ENCODE measurements at places on chromosomes 12 and 14.
A peak's percentile ranks its signal among the peaks of the same experiment; 100 is the strongest.

DNA sequence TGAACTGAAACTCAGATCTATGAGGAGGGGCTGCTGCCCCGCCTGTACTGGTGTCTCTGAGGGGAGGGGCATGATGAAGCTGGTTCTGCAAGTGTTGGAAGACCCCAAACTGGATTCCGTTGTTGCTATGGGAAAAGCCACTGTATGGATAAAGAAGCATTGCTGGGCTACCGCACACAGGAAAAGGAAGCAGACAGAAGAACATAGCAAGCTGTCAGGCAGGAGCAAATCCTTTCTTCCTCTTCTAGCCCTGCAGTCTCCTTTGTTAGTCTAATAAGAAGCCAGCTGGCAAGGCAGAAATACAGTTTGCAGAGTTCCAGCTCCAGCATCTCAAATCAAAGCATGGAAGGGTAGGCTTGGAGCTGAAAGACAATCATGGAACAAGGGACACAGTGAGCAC is 26.3 kb upstream of the NR1H4 start:
- no peak for DNase-seq

- DNase-seq: no peak
These were observed 12.6 kb downstream of the GIT2 start for GRCh38 chr12:109983432-109984142.

DNA sequence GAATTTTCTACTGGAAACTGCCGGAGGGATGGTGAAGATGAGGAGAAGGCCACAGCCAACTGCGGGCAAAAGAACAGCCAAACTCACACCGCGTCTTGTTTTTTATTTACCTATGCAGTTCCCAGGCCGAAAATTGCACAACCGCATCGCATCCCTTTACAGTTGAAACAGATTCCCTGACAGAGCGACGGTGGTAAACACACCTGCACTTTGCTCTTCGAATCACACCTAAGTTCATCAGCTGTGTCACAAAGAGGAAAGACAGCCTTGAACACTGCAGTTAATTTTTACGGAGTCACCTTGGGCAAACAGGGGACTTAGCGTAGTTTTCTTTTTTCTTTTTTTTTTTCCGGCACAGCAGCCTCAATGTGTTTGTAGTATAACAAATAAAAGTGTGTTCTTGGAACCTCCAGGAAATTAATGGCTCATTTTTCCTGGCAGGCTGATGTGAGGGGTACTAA is 272.0 kb upstream of the DIO3 start:
- DNase-seq: no peak

GRCh38 chr12:62848418-62848817 is 86.5 kb downstream of the PPM1H start:
- DNase-seq: no peak

DNA sequence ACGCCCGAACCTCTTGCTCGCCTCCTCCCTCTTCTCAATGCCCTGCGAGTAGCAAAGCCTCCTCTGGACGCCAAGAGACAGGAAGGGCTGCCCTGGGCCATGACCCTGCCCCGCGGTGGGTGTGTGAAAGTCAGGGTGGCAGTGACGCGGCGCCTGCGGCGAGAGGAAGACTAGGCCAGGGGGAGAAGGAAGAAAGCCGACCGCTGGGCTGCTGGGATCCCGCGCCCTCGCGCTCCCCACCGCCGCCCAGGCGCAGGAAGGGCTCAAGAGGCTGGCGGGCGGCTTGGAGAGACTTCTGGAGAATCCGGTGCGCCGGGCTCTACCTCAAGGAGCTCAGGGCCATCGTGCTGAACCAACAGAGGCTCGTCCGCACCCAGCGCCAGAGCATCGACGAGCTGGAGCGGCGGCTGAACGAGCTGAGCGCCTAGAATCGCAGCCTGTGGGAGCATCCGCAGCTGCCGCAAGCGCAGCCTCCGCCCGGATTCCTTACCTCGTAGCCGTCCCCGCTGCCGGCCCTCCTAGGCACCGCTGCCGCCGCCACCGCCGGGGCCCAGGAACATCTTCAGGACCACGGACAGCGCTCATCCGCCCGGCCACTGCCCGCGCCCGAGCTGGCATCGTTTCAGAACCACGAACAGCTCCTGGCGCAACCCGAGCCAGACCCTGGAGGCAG is 105.0 kb upstream of the PRB2 start:
- DNase-seq: peak; percentile 74

DNA sequence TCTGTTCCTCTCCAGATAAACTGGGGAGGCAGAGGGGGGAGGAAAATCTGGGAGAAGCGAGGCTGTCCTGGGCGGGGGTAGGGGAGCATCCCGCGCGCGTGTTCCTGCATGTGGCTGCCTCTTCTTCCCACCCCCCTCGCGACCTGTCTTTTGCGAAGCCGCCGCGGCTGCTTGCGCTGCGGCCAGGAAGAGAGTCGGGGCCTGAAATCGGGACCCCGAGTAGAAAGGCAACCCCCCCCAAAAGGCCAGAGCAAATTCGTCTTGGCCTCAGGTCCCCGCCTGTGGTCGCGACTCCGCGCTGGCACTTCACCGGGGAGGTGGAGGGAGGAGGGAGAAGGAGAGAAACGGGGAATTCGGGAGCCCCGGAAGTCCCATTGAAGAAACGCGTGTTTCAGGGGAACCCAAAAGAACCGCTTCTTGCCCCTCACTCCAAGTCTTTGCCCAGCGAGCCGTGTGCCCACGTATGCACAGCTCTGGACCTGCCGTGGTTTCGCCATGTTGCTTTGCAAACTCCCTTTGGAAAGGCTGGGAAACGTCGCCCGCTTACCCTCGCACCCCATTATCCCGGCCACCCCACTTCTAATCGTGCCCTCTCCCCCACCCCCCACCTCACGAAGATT is 944 bp downstream of the CCND2 start:
- DNase-seq: no peak

DNA sequence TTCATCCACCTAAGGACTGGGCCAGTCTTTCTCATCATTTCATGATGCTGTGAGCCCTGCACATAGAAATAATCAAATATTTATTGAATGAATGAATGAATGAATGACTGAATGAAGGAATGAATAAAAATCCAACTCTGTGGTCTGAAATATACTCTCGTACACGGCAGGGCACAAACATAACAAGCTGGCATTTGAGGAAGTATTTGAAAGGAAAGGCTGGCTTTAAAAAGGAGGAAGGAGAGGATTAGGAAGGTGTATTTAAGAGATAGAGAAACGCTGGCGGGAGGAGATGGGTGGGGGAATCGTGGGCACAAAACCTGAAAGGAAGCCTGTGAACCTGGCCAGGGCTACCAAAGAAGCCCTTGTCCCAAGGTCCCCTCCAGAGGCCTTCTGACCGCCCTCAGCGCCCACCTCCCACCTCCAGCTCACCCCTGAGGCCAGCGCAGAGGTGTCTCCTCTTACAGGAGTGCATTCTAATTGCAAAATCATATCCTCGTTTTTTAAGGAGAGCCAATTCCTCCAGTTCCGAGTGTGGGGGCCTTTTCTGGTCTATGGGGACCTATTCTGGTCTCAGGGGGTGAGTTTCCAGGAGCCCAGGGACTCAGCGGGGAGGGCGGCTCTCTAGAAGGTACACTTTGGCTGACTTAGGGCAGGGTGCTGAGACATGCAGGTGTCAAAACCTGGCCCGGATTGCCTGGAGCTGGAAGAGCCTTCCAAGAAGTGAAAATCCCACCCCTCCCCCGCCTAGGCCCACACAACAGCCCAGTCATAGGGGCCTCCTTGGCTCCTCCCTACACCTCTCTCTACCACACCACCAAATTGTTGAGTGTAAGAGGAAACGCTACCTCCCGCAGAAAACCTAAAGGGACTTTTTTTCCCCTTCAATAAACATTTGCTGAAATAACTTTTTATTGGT is 8.7 kb upstream of the JDP2 start:
- DNase-seq: no peak

DNA sequence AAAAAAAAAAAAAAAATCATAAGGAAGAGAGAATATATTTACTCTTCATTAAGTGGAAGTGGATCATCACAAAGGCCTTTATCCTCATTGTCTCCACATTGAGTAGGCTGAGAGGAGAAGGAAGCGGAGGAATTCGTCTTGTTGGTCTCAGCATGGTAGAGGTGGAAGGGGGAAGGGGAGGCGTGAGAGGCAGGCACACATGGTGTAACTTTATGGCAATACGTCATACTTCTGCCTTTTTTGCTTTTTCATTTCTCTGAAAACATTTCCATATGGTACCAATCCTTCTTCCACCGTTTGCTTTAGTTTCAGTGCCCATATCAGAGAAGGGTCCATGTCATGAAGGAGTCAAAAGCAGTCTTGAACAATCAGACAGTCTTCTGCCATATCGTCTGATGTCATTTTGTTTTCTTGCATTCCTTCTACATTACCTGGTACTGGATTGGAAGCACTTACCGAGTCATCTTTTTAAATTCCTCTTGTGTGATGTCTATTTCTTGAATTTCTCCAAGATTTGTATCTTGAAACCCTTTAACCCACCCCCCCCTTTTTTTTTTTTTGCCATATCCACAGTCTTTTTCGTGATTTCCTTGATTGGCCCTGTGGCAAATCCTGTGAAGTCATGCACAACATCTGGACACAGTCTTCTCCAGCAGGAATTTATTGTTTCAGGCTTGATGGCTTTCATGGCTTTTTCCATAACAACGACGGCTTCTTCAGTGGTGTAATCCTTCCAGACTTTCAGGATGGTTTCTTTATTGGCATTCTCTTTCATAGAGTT is 8.9 kb downstream of the FUT8 start:
- DNase-seq: no peak

- DNase-seq: peak; percentile 75
These were observed 1.1 kb downstream of the ATN1 start for GRCh38 chr12:6928703-6929407.

DNA sequence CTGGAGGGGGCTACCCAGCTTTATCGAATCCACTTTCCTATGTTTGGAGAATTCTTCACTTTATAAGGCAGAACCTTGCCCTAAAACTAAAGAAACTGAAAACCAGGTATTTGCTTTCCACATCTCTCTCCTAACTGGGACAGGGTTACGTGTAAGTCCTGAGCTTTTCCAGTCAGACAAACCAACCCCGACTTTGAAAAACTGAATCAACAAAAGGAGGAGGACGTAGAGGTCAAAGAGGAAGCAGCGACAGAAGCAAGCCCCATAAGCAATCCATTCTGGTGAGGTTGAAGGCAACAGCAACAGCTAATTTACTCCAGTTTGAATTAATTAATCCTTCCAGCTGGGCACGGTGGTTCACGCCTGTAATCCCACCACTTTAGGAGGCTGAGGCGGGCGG is 47.2 kb downstream of the LRP6 start:
- no peak for DNase-seq

GRCh38 chr12:163406-163986 is 50.5 kb downstream of the SLC6A12 start:
- no peak for DNase-seq

GRCh38 chr14:33949411-33949893 is 1.4 kb downstream of the EGLN3 start:
- no peak for DNase-seq

GRCh38 chr12:58247633-58248032 is 306.3 kb downstream of the ATP23 start:
- no peak for DNase-seq

GRCh38 chr12:124631681-124632256 is 64.4 kb upstream of the NCOR2 start:
- no peak for DNase-seq

DNA sequence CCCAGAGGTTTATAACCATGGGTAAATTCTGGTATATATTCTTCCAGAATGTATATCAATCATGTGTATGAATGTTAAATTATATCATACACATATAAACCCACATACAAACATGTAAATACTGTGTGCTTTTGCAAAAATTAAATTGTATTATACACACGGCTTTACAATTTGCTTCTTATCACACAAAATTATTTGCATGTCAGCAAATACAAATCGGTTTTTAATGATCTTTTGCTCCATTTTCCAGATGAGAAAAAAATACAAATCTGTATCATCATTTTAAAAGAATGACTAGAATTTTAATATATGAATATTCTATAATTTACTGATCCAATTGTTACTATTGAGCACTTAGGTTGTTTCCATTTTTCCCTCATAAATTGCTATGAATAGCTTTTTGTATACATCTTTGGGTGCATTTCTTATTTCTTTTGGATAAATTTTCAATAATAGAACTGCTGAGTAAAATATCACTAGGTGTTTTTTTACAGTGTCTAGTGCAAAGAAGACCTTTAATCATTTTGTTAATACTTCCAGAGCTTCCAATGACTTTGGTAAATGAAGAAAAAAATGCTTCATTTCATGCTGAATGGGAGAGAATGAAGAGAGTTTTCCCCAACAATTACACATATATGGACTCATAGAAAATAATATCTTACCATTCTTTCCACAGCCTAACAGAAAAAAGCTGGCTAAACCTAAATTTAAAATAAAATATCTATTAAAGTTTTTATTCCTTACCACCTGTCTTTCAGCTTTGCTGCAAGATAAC is 3.5 kb downstream of the LYZ start:
- DNase-seq: no peak

DNA sequence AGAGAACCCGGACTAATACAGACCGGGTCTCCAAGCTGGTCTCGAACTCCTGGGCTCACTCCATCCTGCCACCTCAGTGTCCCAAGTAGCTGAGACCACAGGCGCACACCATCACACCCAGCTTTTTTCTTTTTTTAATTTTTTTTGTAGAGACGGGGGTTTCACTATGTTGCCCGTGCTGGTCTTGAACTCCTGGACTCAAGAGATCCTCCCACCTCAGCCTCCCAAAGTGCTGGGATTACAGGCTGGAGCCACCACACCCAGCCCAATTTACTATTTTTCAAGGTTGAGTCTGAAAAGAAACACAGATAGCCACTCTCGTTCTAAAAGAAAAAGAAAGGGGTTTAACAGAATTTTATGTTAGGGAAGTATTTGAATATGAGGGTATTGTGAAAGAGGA is 1.8 kb downstream of the ERO1A start:
- no peak for DNase-seq

GRCh38 chr14:97697772-97698171 is 900.6 kb downstream of the VRK1 start:
- no peak for DNase-seq

GRCh38 chr14:31934767-31935266 is 142.3 kb upstream of the ARHGAP5 start:
- DNase-seq: no peak

DNA sequence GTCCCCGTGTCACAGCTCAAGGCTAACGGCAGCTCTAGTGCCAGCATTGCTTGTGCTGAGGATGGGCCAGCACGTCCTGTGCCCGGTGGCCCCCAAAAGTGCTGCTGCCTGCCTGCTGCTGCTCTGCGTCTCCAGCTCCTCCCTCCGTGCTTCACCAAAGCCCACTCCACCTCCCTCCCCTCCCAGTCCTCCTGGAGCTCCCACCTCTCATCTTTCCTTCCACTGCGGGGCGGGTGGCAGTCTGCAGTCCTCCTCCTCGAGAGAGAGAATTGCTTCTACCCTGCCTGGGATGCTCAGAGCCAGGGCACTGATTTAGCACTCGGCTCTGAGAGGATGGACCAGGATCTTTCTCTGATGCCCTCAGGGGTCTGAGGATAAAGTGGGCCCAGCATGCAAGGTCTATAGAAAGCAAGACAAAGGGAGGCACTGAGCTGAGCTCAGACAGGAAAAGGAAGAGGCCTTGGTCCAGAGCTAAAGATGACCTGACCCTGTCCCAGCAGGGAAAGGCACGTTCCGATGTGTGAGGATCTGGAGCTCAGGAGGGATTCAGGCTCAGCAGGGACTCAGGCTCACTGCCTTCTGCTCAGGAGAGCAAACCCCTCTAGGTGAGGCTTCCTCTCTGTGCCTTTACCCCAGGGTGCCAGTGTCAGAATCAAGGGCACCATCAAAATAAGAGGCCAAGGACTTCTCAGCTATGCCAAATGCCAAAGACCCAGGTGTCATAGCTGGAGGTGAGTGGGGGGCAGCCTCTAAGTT is 113.1 kb upstream of the FKBP4 start:
- DNase-seq: no peak

- no peak for DNase-seq
These were observed 3.0 kb upstream of the MYBPC1 start for GRCh38 chr12:101591781-101592180.

GRCh38 chr14:20350860-20351259 is 7.4 kb downstream of the PARP2 start:
- no peak for DNase-seq
